ENCODE measurements at places on chromosomes 7 and 10.
A peak's percentile ranks its signal among the peaks of the same experiment; 100 is the strongest.

DNA sequence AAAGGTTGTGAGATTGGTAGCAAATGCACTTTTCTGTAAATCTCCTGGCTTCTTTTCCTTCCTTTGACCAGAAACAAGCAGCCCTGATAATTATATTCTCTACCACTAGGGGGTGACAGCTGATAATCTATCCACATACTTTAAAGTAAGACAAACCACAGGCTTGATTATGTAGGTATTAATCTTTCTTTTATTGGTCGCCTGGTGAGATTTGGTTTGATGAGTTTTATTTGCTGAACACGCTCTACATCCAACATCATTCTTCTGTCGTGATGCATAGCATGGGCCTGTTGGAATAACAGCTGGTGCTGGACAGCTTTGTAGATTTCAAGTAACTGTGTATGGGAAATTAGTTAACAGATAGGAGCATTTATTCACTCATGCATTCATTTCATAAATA lies 63.5 kb downstream of the ZNF365 start:
- peak; percentile 72 for DNase-seq

DNA sequence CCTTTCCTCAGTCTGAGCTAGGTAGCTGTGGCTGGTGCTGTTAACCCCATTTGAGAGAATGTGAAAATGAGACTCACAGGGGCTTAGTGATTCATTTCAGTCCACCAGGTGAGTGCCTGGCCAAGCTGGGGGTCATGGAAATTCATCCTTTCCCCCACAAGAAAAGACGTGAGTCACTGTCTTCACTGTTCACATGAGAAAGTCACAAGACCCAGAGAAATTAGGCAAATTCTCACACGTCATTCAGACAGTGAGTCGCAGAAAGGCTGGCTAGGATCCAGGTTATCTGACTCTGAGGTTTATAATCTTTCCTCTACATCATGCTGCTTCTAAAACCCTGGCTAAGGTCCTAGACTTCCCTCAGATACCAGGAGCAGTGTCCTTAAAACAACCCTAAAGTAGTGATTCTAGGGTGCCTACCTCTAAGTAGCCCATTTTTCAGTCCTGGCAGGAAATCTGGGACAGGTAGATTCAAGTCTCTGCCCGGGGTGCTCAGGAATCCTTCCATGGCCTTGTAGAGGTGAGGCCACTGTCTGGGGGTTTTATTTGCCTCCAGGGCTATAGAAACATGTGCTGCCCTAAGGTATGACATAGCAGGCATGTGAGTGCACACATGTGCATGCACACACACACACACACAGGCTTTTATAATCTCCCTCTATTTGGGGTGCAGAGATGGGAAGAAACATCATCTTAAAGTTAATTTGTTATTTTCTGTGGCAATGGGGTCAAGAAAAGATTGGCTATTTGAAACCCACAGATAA lies 427.9 kb upstream of the CELF2 start:
- DNase-seq: no peak

- no peak for DNase-seq
Measured at GRCh38 chr7:47833211-47833610, 115.1 kb downstream of the PKD1L1 start.

- DNase-seq: peak; percentile 75
Measured at GRCh38 chr7:27240015-27240731, 2.4 kb upstream of the EVX1 start.

GRCh38 chr7:94429153-94429552 lies 34.5 kb downstream of the COL1A2 start:
- DNase-seq: no peak
